ENCODE measurements at places on chromosomes 6 and 20.

- DNase-seq = no peak
Measured at GRCh38 chr6:73826571-73826970, 130.6 kb downstream of the CD109 start.

DNA sequence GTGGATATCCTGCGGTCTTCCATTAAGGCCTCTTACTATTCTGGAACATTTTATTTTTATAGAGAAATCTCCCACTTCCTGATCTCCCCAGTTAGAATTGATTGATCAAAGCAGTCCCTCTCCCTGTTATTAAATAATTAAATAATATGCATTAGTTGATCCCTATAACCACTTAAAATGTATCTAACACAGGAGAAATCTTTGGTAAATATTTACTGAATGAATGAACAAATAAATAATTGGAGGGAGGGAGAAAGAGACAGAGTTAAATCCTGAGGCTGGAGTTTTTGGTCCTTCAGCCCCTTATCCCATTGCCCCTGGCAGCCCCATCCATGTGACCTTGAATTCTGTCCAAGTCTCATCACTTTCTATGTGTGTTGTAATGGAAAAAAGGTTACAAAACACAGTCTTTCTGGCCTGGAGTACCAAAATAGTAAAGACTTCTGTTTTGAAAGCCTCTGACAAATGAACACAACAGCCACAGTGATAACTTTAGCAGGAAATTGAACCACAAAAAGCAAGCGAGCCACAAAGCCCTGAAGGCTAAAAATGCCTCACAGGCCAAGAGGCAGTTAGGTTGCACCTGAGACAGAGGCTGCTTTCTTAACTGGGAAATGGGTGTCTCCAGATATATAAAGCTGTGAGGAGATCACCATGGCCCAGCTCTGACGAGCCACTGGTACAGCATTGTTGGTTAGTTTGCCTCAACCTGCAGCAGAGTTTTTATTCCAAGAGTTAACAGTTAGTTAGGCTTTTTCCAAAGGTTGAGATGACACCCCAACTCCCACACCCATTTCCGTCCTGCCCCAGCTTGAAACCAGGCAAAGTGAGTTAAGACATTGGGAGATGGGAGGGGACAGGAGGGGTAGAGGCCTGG lies 11.3 kb downstream of the NT5E start:
- no peak for DNase-seq

DNA sequence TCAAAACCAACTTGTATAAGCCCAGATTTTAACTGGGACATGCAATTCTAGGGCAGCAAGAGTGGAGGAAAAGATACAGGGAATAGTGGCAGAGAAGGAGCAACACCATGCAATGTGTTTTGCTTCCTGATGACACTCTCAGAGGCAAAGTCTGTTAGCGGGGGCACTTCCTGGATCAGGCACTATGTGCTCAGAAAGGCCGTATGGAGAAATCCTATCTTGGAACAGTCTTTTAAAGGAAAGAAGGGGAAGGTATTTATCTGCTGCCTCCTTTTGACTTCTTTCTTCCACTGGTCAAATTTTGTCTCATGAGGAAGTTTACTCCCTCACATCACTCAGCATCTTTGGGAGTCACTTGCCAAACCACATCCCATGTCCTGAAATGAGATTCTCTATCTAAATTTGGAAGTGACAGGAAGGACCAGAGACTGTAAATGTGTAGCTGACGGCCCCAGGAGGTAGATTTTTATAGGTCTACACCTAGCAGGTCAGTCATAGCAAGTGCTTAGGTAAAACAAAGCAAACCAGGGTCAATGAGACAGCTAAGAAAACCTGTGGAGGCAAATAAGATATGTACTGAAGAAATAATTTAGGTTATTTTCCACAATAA lies 91.7 kb upstream of the ELOVL5 start:
- no peak for DNase-seq

DNA sequence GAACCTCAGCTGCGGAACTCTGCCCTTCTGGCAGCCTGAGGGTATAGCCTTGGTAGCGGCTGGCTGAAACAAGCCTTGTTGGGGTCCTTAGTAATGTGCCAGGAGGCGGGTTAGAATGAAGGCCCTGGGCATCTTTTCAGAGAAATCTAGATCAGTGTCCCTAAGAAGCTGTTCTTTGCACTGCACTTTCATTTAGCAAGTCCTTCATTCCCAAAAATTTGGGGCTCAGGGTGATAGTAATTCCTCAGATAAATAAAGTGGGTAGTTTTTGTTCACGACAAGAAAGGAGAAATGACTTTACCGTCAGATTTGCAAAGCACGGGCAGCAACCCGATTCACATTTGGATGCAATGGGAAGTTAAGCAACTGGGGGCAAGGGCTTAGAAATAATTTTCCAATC lies 3.2 kb downstream of the INSM1 start:
- DNase-seq = no peak

DNA sequence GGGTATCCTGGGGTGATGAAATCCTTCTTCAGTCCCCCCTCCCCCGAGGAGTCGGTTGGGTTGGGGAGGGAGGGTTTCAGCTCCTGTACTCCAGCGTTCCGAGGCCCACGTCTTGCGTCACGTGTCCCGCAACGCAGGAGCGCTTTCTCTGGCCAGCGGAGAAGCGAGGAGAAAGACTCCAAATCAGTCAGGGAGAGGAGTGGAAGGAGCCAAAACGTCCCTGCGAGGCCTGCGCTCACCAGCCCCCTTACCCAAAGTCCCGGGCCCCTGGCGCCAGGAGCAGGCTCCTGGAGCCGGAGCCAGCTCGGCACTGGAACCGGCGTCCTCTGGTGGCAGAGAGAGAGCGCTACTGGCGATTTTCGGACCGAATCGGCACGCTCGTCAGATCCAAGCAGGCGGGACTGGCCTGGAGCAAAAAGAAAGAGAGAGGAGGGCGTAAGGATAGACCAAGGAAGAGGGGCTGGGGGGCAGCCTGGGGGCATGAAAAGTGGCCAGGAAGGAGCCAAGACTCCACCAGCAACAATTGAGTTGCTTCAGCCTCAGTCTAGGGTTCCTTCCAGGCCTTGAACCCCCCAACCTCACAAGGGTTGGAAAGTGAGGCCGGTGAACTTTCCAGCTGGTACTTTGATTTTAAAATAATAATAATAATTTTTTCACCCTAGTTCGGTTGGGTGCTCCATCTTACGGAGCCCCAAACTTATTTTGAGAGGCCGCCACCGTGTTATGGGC lies at the start of gene GNAS:
TSS of gene GNAS (plus strand) at position 174 of the 729 bp plus-strand sequence.
- no peak for DNase-seq

DNA sequence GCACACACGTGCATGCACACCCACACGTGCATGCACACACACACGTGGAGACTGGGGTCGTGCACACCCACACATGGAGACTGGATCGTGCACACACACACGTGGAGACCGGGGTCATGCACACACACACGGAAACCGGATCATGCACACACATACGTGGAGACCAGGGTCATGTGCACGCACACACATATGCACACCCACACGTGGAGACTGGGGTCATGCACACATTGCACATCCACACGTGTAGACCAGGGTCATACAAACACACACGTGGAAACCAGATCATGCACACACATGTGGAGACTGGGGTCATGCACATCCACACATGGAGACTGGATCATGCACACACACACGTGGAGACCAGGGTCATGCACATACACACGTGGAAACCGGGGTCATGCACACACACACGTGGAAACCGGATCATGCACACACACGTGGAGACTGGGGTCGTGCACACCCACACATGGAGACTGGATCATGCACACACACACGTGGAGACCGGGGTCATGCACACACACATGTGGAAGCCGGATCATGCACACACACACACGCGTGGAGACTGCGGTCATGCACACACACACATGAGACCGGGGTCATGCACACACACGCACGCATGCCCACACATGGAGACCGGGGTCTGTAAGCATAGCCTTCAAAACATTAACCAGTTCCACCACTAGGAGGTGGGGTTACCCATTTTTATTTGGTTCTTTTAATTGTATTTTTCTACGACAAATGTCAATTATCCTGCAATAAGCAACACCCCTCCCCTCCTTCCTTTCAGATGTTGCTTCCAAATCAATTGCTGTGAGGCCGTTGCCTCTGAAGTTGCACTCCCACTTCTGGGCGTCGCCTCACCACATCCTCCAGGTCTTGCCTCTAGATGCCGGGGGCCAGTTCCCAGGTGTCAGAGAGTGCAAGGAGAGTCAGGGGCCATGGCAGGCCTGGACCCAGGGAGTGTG lies 95.8 kb downstream of the TMEM242 start:
- DNase-seq = no peak

GRCh38 chr6:75450903-75451302 lies 42.7 kb downstream of the FILIP1 start:
- no peak for DNase-seq

GRCh38 chr20:11906626-11907480 lies 10.8 kb upstream of the BTBD3 start:
- no peak for DNase-seq

DNA sequence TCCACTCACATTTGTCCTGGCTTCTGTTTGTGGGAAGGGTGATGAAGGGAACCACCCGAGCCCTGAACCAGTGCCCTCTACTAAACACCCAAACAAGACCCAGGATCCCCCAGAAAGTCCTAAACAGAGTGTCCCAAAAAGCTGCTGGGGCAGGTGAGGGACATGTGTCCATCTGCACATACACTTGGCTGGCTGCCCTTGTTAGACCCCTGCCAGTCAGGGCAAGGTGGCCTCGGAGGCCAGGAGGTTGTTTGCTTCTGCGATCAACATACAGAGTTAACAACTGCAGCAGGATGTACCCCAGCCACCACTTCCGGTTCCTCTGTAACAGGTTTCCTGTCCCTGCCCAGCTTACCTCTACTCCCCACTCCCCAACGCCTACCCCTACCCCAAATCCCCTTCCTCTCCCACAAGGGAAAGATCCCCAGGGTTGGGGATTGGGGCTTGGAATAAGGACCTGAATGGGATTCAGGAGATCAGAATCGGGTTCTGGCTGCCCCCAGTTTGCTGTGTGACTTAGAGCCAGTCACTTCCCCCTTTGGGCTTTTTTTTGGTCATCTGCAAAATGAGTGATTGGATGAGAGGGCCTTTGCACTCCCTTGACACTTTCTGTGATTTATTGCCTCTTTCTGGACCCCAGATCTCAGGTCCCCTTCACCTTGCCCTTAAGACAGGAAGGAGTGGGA lies 13.9 kb downstream of the DEF6 start:
- DNase-seq = no peak

- no peak for DNase-seq
Measured at GRCh38 chr6:38088010-38088409, 268.5 kb downstream of the ZFAND3 start.

GRCh38 chr20:57027777-57028176 lies 238.7 kb downstream of the BMP7 start:
- DNase-seq = no peak
